ENCODE measurements at places on chromosomes 11 and 22.

DNA sequence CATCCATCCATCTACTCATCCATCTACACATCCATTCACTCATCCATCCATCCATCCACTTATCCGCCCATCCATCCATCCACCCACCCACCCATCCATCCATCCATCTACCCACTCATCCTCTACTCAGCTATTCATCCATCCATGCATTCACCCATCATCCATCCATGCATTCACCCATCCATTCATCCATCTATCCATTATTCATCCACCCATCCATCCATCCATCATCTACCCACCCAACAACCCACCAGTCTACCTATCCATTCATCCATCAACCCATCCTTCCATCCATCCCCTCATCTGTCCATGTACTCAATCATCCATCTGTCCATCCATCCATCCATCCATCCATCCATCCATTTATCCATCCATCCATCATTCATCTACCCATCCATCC is 972.7 kb downstream of the BRD1 start:
- H3K27ac ChIP-seq = no peak overlapping the region
- H3K27me3 ChIP-seq = no peaks in the 10 kb centered on the region
- H3K36me3 ChIP-seq = no peaks in the 10 kb centered on the region
- no peaks in the 10 kb centered on the region for H3K4me1 ChIP-seq
- no peak for DNase-seq

- no peak overlapping the region for H3K27ac ChIP-seq
- H3K4me3 ChIP-seq = no peak overlapping the region
- no peaks in the 10 kb centered on the region for H3K4me1 ChIP-seq
Observed at GRCh38 chr11:92340839-92341238, 116.2 kb downstream of the FAT3 start.

GRCh38 chr11:35388061-35388460 is 31.3 kb downstream of the SLC1A2 start:
- no peak overlapping the region for H3K27ac ChIP-seq
- no peaks in the 10 kb centered on the region for H3K27me3 ChIP-seq
- DNase-seq = no peak
- H3K4me3 ChIP-seq = no peak overlapping the region
- H3K4me1 ChIP-seq = no peaks in the 10 kb centered on the region
- H3K36me3 ChIP-seq = no peaks in the 10 kb centered on the region

GRCh38 chr11:73288192-73288872 is 16.2 kb downstream of the P2RY6 start:
- no peak overlapping the region for H3K4me3 ChIP-seq
- H3K36me3 ChIP-seq = no peaks in the 10 kb centered on the region
- H3K4me1 ChIP-seq = peaks cover 9% of the 10 kb centered on the region
- H3K27ac ChIP-seq = no peak overlapping the region

- no peak for DNase-seq
- H3K4me3 ChIP-seq = no peak overlapping the region
- H3K27me3 ChIP-seq = no peaks in the 10 kb centered on the region
- H3K4me1 ChIP-seq = no peaks in the 10 kb centered on the region
- H3K36me3 ChIP-seq = no peaks in the 10 kb centered on the region
- H3K27ac ChIP-seq = no peak overlapping the region
Observed at GRCh38 chr11:47869544-47870393, 21.6 kb upstream of the NUP160 start.

GRCh38 chr22:33030923-33031525 is 27.2 kb downstream of the SYN3 start:
- no peaks in the 10 kb centered on the region for H3K36me3 ChIP-seq
- H3K4me1 ChIP-seq = no peaks in the 10 kb centered on the region
- DNase-seq = no peak
- no peak overlapping the region for H3K27ac ChIP-seq

GRCh38 chr11:24705474-24705873 is 208.6 kb downstream of the LUZP2 start:
- no peak overlapping the region for H3K4me3 ChIP-seq
- H3K27ac ChIP-seq = no peak overlapping the region
- H3K4me1 ChIP-seq = no peaks in the 10 kb centered on the region
- no peak for DNase-seq

- no peaks in the 10 kb centered on the region for H3K4me1 ChIP-seq
- no peaks in the 10 kb centered on the region for H3K36me3 ChIP-seq
- no peaks in the 10 kb centered on the region for H3K27me3 ChIP-seq
Observed at GRCh38 chr11:59011655-59012397, 72.5 kb downstream of the GLYATL1 start.
